ENCODE measurements at places on chromosomes 13 and 19. TPM values are rescaled to one million over a fixed set of nuclear protein-coding genes. Genes with fewer than 3 reads are reported as not detected.
A peak's percentile ranks its signal among the peaks of the same experiment; 100 is the strongest.

DNA sequence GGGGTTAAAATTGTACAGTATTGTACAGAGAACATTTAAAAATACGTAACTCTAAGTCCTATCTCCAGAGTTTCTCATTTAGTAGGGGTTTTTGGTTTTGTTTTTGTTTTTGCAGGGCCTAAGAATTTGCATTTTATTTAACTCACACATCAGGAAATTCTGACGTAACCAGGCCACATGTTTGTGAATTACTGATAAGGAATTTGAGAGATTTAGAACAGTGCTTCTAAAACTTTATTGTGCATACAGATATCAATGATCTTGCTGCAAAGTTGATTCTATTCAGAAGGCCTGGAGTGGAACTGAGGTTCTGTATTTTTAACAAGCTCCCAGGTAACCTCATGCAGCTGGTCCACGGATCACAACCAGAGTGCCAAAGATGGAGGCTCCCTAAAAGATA lies 49.3 kb downstream of the LIG4 start:
- DNase-seq = no peak

- no peak for DNase-seq
These were observed 3.4 kb downstream of the BSG start for GRCh38 chr19:575527-576506.

- DNase-seq = peak; percentile 30
These were observed 10.0 kb upstream of the IZUMO2 start for GRCh38 chr19:50173127-50173526.

DNA sequence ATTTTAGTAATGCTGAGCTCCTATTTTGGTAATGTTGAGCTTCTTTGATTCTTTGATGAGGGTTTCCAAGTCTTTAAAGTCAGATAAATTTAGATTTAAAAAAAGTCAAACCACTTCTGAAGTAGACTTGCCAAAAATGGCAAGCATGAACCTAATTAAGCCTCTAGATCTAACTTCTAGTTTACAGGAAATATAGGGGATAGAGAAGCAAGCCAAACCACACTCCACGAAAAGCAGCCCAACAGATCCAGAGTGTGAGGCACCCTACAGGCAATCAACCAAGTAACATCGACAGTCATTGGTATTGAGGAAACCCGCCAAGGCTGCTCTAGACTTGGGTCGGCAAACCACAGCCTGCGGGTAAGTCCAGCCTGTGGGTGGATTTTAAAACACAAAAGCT lies 3.7 kb downstream of the GGACT start:
- no peak for DNase-seq

DNA sequence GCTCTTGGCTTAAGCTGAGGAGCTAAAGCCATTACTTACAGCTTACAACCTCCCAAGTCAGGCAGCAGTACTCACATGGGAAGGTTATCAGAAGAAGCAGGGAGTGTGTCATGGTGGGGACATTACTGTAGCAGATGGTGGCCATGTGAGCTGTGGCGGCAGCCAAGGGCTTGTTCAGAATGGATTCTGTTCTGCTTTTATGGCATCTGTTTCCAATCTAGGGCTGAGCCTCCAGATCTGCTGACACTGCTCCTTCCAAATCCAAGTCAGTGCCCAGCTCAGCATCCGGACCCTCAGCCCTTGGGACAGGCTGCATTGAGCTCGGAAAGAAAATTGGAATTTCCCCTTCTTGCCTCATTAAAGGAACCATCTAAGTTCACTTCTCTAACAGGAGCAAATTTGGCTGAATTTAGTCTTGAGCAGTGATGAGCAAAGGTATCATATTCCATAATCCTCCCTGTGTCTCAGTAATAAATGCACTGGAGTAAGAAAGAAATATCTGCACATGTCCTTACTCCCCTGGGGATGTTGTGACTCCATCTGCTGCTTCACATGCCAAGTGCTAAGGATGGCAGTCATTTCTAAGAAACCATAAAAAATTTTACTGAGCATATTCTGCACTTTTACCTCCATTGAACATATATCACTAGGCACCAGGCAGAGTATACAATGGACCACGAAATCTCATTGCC lies 73.9 kb downstream of the KCTD12 start:
- DNase-seq = no peak

GRCh38 chr19:32817569-32818476 lies 51.7 kb downstream of the SLC7A9 start:
- no peak for DNase-seq

- no peak for DNase-seq
These were observed 7.6 kb downstream of the TPT1 start for GRCh38 chr13:45333251-45333976.

GRCh38 chr13:30338331-30338851 lies 31.0 kb upstream of the KATNAL1 start:
- no peak for DNase-seq

DNA sequence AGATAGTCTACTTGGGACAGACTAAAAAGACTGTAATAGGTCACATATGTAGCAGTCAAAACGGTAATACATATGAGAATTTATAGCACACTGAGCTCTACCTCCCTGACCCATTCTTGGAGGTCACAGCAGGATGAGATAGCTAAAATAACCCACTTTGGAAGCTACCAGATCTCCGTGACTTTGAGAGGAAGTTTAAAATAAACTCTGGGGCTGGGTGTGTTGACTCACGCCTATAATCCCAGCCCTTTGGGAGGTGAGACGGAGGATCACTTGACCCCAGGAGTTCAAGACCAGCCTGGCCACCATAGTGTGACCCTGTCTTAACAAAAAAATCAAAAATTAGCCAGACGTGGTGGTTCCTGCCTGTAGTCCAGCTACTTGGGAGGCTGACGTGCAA lies 45.3 kb downstream of the DHRS12 start:
- DNase-seq = no peak

DNA sequence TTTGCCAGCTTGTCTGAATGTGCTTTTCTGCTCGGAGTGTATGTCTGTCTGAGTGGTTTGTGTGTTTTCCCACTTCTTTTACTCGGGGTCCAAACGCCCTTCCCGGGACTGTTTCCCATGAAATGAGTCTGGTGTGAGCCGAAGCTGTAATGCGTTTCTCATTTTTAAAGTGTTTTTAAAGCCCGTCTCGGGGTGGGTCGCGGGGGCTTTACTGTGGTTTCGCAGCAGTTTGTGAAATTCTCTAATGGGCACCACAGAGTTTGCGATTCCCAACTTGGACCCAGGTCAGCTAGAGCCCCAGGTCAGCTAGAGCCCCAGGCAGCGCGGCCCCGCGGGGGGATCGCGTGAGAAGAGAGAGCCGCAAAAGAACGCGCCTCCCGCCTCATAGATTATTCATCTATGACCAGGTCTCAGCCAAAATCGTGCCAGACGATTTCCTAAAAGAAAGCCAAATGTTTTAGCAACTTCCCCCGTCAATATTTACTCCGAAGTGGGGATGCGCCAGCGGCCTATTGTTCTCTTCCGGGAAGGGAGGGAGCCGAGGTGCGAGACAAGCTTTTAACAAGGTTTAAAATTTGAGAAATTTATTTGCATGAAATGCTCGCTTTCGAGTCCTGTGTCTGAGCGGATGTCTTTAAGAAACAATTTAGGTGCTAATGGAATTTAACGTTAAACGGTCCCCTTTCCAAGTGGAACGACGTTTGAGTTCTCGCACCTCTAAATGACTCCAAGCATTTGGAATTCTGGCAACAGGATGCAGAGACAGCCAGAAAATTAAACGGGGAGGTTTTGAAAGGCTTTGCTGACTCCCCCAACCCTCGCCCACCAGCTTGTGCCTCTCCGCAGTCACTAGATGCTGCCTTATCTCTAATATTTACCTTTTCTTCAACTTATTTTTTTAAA lies 2.2 kb downstream of the ZIC2 start:
- DNase-seq = no peak

DNA sequence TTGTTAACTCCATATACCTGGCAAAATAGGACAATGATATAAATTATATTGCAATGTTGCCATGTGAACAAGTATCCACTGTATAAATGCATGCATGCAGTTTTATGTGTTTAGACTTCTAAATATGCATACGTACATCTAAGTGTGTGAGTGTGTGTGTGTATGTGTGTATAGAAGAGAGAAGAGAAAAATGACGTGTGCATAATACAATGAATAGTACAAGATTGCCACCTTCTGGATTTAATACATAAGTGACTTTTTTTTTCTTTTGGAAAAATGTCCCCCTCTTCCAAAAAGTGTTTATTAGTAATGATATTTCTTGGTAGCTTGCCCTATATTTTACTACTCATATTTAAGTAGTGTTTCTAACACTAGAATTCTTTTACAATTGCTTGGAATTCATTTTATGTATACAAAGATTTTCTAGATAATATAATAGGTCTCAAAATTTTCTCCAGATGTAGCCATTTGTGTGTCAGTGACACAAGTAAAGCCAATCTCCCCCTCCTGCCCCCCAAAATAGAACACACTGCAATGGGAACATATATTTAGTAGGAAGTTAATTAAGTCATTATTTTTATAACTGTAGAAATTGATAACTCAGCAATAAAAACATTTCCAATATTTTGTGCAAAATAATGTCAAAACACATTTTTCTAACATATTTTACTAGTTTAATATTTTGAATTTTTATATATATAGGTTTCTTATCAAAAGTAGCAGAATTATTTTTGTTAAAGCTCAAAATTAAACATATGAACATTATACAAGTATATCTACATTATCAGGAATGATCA lies 783.3 kb upstream of the ATXN8OS start:
- DNase-seq = peak; percentile 64

DNA sequence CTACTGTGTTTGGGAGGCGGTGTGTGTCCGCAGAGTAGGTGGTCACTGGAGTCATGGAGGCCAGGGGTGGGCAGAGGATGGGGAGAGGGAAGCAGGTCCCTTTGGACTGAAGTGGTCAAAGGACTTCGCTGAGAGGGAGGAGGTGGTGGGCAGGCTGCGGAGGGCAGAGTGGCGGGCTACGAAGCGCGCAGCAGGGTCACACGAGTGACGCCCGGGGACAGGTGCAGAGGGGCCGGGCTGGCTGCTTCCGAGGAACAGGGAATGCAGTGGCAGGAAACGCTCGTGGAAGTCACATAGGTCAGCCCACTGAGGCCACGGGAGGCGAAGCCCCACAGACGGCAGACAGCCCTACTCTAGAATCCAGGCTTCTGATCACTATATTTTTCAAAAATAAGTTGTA lies 111.5 kb downstream of the URI1 start:
- no peak for DNase-seq

DNA sequence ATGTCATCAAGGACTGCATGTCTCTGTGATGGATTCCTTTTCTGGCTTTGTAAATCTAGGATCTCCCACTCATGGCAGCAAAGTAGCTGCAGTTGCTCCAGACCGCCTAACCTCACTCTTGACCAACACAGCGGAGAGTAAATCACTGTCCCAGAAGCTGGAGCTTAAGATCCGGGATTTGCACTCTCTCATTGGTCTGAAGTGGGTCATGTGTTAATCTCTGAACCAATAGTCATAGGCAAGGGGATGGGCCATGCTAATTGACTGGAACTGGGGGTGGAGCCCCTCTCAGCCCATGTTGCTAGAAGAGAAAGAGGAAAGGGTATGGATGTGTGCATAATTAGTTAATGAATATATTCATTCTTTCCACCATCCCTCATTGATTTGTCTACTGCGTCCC lies 34.0 kb downstream of the VAV1 start:
- DNase-seq = peak; percentile 32

GRCh38 chr19:38616265-38616664 lies 1.5 kb downstream of the MAP4K1 start:
- DNase-seq = no peak

DNA sequence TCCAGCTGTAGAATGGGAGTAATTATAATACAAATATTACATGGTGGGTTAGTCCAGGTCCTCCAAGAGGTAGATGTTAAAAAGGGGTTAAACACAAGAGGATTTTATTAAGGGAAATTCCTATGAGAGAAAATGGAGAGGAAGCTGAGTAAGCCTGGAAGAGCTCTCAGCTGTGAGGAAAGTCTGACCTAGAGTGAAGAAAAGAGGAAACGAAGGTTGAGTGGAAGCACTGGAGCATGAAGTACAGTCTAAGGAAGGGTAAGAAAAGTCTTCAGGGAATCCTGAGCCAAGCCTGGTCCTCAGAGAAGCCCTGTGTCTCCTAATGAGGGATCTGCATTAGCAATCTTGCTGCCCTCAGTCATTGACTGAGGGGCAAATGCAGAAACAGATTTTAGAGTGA lies 506.2 kb downstream of the GPC5 start:
- DNase-seq = no peak

GRCh38 chr13:78659732-78660494 lies 958 bp upstream of the OBI1 start:
- peak; percentile 34 for DNase-seq

SIGLEC8 gene
- total RNA-seq = not detected

ACER1 gene
- total RNA-seq = not detected

CEACAM3 gene
- not detected for total RNA-seq

CRX gene
- not detected for total RNA-seq
